Head of caudate nucleus (tissue), 42 donors: ENCODE measurements at places on chromosomes 13 and 19.

- DNase-seq, result peak; percentile 66
These were observed 20.5 kb downstream of the CYTH2 start for GRCh38 chr19:48489608-48490216.

DNA sequence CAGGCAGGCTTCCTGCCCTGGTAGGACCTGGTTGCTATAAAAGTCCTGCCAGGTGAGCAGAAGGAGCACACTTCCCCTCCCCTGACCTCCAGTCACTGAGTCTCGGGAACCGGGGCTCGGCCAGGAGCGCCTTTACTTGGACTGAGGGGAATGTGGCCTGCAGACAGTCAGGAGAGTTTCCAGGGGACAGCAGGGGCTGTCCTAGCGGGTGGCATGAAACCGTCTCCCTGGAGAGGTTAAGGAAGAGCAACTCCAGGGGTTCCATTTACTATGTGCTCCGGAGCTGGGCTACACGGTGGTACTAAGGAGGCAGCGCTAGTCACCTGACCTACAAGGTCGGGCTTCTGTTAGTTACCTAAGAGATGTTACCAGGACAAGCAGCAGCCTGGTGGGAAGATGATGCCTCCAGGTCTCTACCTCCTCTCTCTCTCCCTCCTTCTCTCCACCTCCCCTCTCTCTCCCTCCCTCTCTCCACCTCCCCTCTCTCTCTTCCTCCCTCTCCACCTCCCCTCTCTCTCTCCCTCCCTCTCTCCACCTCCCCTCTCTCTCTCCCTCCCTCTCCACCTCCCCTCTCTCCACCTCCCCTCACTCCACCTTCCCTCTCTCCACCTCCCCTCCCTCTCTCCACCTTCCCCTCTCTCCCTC is 4.1 kb upstream of the CNOT3 start:
- no peak for DNase-seq

- no peak for DNase-seq
These were observed 171.7 kb upstream of the MAB21L1 start for GRCh38 chr13:35648201-35648600.

- DNase-seq, result no peak
These were observed 52.1 kb downstream of the SIAH3 start for GRCh38 chr13:45799451-45799850.

GRCh38 chr13:61276401-61276800 is 139.2 kb downstream of the PCDH20 start:
- DNase-seq, result no peak

DNA sequence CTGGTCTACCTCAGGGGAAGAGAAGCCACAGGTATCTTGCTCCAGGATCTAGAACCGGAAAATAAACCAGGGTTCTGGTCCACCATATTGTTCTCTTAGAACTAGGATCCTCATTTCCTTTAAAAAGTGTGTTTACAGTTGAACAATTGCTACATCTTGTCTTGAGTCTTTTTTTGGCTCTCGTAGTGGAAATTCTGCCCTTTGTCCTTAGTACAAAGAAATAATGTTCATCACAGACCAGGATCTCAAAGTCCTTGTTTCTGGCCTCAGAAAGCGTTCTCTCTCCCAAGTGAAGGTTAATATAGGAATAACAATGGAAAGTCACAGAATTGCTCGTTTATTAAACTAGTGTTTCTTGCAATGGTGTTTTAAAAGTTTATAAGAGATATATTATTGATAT is 20.8 kb downstream of the KLF2 start:
- no peak for DNase-seq
